NCI-H146 (cell line): ENCODE measurements at places on chromosomes 5 and 9.

- DNase-seq = no peak
These were observed 118.0 kb upstream of the TRIM32 start for GRCh38 chr9:116569111-116569510.

DNA sequence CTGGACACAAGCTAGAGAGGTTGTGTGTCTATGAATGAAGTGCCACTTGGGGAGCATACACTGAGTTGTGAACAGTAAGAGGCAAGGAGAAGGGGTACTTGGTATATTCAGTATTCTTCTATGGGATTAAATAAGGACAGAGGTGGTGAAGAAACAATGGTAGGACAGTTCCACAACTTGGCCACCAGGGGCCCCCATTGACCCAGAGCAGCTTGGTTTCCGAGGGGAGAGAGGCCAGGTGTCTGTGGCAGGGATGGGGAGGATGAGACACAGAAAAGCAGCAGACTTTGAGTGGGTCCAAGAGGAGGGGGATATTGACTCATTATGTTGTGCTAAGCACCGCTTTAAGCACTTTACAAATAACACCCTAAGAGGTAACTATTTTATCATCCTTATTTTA lies 220.6 kb downstream of the MELK start:
- no peak for DNase-seq

DNA sequence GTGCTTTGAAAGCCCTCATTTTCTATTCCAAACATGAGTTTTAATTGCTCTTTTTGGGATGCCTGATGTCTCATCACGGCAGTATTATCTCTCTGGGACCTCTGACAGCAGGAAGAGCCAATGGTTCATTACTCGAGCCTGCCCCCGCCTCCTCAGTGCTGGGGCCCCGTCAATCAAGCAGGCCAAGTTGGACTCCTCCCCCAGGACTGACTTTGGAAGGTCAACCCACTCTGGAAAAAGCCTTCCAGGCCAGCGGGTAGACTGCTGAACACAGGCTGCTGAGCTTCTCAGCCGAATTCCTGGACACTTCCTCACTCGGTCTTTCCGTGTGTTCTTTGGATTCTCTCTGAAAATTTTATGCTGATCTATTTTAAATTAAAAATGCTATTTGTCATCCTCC lies 9.5 kb upstream of the BARHL1 start:
- no peak for DNase-seq

GRCh38 chr9:15390201-15390600 lies 32.5 kb upstream of the SNAPC3 start:
- DNase-seq = no peak

GRCh38 chr5:133932441-133933168 lies 35.8 kb downstream of the C5orf15 start:
- no peak for DNase-seq

GRCh38 chr5:161414896-161415295 lies 131.6 kb downstream of the GABRB2 start:
- DNase-seq = no peak
